Ovary (tissue), 10 donors: ENCODE measurements at places on chromosomes 3 and 15. TPM values are rescaled to one million over a fixed set of nuclear protein-coding genes. Genes with fewer than 3 reads are reported as not detected.
A peak's percentile ranks its signal among the peaks of the same experiment; 100 is the strongest.

GRCh38 chr15:36742696-36743095, 163.3 kb downstream of the CDIN1 start:
- no peaks in the 10 kb centered on the region for H3K36me3 ChIP-seq
- no peaks in the 10 kb centered on the region for H3K27me3 ChIP-seq
- H3K27ac ChIP-seq = no peak overlapping the region

GRCh38 chr3:62678841-62679240, 196.4 kb downstream of the CADPS start:
- H3K4me3 ChIP-seq = no peak overlapping the region
- no peaks in the 10 kb centered on the region for H3K4me1 ChIP-seq
- no peak overlapping the region for H3K27ac ChIP-seq
- DNase-seq = no peak
- H3K27me3 ChIP-seq = no peaks in the 10 kb centered on the region

DNA sequence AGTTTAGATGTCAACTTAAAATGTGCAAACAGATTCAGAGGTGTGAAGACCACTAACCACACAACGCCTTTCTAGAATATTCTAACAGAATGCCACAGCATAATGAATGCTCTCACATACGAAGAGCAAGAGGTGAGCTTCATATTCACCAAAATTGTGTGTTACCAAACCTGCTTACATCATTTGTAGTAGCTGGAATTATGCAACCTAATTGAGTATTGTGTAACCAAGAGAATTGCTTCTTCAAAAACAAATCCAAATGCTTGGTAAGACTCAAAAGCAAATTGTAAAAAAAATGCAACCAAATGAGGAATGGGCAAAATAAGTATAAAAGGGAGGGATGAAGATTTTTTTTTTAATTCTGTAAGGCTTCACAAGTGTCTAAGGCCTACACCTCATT, 160.7 kb downstream of the TAFA4 start:
- H3K4me3 ChIP-seq = no peak overlapping the region
- no peaks in the 10 kb centered on the region for H3K4me1 ChIP-seq
- no peaks in the 10 kb centered on the region for H3K36me3 ChIP-seq
- no peaks in the 10 kb centered on the region for H3K27me3 ChIP-seq
- H3K27ac ChIP-seq = no peak overlapping the region
- no peak for DNase-seq

DNA sequence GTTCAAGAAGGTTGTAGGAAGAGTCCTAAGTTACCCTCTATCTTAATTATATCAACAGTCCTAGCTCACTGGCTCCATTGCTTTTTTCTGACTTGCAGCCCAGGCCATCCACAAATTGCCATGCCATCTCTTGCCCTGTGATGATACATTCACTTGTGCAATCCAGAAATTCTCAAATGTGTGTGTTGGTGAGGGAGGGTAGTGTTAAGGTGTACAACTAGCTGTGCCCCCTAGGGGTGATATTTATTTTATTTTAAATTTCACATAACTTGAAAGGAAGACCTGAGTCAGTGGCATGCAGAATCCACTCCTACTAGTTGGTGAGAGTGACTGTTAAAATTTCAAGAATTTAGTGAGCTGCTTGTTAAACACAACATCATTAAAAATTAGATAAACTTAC, 156.1 kb upstream of the ANKRD28 start:
- no peak overlapping the region for H3K27ac ChIP-seq
- no peak overlapping the region for H3K4me3 ChIP-seq
- no peaks in the 10 kb centered on the region for H3K36me3 ChIP-seq
- H3K4me1 ChIP-seq = no peaks in the 10 kb centered on the region
- H3K27me3 ChIP-seq = no peaks in the 10 kb centered on the region
- DNase-seq = no peak

GRCh38 chr3:98732286-98733052, 30.7 kb upstream of the ST3GAL6 start:
- H3K4me3 ChIP-seq = peak overlapping the region; percentile 66
- no peaks in the 10 kb centered on the region for H3K27me3 ChIP-seq
- no peaks in the 10 kb centered on the region for H3K36me3 ChIP-seq
- H3K4me1 ChIP-seq = peaks cover 2% of the 10 kb centered on the region
- no peak overlapping the region for H3K27ac ChIP-seq
- DNase-seq = peak; percentile 21

DNA sequence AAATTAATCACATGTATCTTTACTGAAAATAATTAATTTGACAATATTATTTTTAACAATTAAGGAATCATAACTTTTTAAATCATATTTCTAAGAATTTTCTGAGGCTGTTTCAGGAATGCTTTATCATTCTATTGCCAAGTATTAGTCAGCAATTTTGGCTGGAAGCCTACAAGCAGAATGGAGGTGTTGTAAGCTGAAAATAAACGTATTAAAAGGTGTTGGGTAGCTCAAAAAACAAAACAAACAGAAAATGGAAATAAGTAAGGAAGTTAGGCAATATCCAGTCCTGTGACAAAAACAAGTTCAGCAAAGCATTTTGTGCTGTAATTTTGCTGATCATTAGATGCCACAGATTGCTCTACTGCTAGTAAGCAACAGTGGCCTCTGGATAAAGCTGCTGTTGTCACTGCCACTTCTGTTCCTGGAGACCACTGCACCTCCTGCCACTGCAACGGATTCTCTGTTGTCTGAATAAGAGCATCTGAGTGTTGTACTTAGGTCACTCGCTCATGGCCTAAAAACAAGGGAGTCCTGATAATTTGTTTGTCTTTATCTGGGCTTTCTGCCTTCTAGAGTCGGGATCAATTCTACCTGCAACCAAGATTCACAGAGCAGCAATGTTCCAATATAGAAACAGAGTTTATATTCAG, 63.5 kb upstream of the SLITRK3 start:
- no peak overlapping the region for H3K4me3 ChIP-seq
- no peak overlapping the region for H3K27ac ChIP-seq
- no peaks in the 10 kb centered on the region for H3K36me3 ChIP-seq
- no peaks in the 10 kb centered on the region for H3K27me3 ChIP-seq
- no peaks in the 10 kb centered on the region for H3K4me1 ChIP-seq

GRCh38 chr3:126166009-126166408, 14.4 kb downstream of the ALDH1L1 start:
- no peak for DNase-seq
- H3K4me3 ChIP-seq = no peak overlapping the region
- no peaks in the 10 kb centered on the region for H3K27me3 ChIP-seq
- H3K27ac ChIP-seq = no peak overlapping the region

GRCh38 chr3:8776406-8776805, 7.0 kb upstream of the OXTR start:
- DNase-seq = no peak
- H3K27me3 ChIP-seq = no peaks in the 10 kb centered on the region
- no peaks in the 10 kb centered on the region for H3K36me3 ChIP-seq
- H3K27ac ChIP-seq = no peak overlapping the region
- H3K4me3 ChIP-seq = no peak overlapping the region

- H3K27ac ChIP-seq = peak overlapping the region; percentile 82
- H3K27me3 ChIP-seq = no peaks in the 10 kb centered on the region
- DNase-seq = peak; percentile 49
- H3K36me3 ChIP-seq = no peaks in the 10 kb centered on the region
- peaks cover 12% of the 10 kb centered on the region for H3K4me1 ChIP-seq
Observed at GRCh38 chr3:9934235-9934621, 594 bp downstream of the CRELD1 start.

- no peaks in the 10 kb centered on the region for H3K36me3 ChIP-seq
- DNase-seq = no peak
- H3K4me1 ChIP-seq = peaks cover 9% of the 10 kb centered on the region
- no peaks in the 10 kb centered on the region for H3K27me3 ChIP-seq
Observed at GRCh38 chr3:4981665-4982494, 2.6 kb downstream of the BHLHE40 start.

GRCh38 chr15:74220475-74221248, 15.5 kb upstream of the CCDC33 start:
- H3K4me1 ChIP-seq = no peaks in the 10 kb centered on the region
- no peaks in the 10 kb centered on the region for H3K36me3 ChIP-seq
- no peak for DNase-seq
- H3K4me3 ChIP-seq = no peak overlapping the region

- no peak overlapping the region for H3K27ac ChIP-seq
- H3K27me3 ChIP-seq = no peaks in the 10 kb centered on the region
- no peak for DNase-seq
- no peaks in the 10 kb centered on the region for H3K4me1 ChIP-seq
- no peaks in the 10 kb centered on the region for H3K36me3 ChIP-seq
Observed at GRCh38 chr3:87969620-87970019, 89.2 kb downstream of the CGGBP1 start.

GRCh38 chr15:100809151-100809550, 70.5 kb upstream of the ALDH1A3 start:
- no peak overlapping the region for H3K4me3 ChIP-seq
- no peaks in the 10 kb centered on the region for H3K27me3 ChIP-seq

GRCh38 chr15:88506628-88507027, 39.1 kb downstream of the MRPS11 start:
- no peaks in the 10 kb centered on the region for H3K27me3 ChIP-seq
- H3K4me1 ChIP-seq = no peaks in the 10 kb centered on the region
- no peaks in the 10 kb centered on the region for H3K36me3 ChIP-seq
- no peak overlapping the region for H3K4me3 ChIP-seq
- H3K27ac ChIP-seq = no peak overlapping the region

- no peaks in the 10 kb centered on the region for H3K36me3 ChIP-seq
- H3K4me3 ChIP-seq = no peak overlapping the region
- H3K4me1 ChIP-seq = peaks cover 26% of the 10 kb centered on the region
- H3K27ac ChIP-seq = no peak overlapping the region
- DNase-seq = no peak
Observed at GRCh38 chr3:71104556-71104955, 479.0 kb downstream of the FOXP1 start.

- H3K27me3 ChIP-seq = no peaks in the 10 kb centered on the region
- no peak for DNase-seq
- H3K4me1 ChIP-seq = peaks cover 2% of the 10 kb centered on the region
- H3K27ac ChIP-seq = no peak overlapping the region
- H3K4me3 ChIP-seq = no peak overlapping the region
Observed at GRCh38 chr3:102179326-102180177, 255.3 kb upstream of the ZPLD1 start.

DNA sequence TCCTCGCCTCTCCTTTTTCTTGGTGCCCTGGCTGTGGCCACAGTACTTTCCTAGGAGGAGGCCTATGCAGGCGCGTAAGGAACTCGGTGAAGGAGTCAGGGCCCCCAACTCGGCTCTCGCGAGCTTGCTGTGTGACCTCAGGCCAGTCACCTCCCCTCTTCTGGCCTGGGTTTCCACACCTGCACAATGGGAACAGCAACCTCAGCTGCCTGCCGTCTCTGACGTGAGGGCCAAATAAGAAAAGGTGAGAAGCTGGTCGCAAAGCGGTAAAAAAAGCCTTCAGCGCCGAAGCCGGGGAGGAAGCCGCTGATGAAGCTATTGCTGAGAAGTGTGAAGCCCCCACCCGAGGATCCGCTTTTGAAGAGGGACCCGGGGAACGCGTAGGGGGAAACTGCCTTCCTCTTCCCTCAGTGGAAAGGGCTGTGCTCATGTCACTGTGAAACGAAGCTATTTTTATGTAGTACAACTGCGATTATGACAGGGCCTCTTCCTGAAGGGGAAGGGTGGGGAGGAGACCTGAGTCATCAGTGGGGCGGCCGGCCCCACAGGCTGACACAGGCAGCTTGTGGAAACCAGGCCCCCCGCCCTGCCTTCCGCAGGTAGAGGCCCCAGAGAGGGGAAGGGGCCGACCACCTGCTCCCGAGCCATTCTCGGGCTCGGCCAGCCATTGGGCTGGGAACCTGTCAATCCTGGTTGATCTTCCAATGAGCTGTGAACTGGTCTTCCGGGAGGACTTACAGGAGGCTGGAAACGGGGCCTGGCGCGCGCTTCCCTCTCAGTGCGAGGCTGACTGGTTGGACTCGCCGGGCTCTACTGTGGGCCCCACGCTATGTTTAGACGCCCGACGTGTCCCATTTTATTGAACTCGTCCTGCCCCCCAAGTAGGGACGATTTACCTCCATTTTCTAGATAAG, 18.0 kb upstream of the ANKDD1A start:
- no peaks in the 10 kb centered on the region for H3K36me3 ChIP-seq
- peak overlapping the region; percentile 19 for H3K4me3 ChIP-seq
- no peaks in the 10 kb centered on the region for H3K27me3 ChIP-seq
- DNase-seq = peak; percentile 89
- H3K27ac ChIP-seq = no peak overlapping the region

Gene CX3CR1
- total RNA-seq = 0.12 TPM

Gene TPRG1
- 10.8 TPM for total RNA-seq

Gene PLCL2
- 53.4 TPM for total RNA-seq

Gene ZDHHC23
- 2.1 TPM for total RNA-seq

Gene GOLGA6L10
- total RNA-seq = 1.5 TPM
